Left renal cortex interstitium (tissue), 4 donors: ENCODE measurements at places on chromosomes 2 and 18.

DNA sequence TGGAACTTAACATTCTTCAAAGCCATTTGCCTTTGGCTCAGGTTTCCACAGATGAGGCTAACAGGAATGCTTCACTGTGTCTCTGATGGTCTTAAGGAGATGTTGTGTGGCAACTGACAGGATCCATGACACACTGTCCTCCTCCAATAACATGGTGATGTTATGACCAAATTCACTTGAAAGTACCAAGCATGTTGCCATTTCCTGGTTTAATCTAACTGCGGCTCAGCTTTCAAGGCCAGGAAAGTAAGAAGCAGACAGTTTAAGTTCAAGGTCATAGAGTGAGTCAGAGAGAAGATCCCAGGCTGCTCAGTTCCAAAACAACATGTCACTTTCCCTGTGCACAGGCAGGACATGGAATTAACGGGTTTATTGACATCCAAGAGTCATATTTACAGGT lies 513.6 kb downstream of the STK39 start:
- no peak for DNase-seq

DNA sequence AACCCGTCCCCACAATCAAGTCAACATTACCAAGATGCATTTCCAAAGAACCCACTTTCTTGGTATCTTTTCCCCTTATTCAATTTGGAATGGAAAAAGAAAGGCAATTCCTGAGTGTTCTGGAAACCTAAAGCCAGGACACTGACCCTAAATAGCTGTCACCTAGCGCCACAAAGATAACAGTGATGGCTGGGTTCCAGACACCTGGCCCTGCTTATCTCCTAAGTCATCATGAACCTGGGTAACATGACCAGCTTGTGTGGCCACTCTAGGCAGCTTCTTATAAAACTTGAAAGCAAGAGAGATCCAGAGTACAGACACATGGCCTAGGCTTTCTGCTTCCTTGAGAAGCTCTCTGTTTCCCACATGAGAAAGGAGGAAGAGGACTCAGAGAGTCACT lies 95.4 kb downstream of the BOD1L2 start:
- no peak for DNase-seq

- DNase-seq: no peak
Observed at GRCh38 chr2:159111346-159111927, 143.0 kb downstream of the TANC1 start.

DNA sequence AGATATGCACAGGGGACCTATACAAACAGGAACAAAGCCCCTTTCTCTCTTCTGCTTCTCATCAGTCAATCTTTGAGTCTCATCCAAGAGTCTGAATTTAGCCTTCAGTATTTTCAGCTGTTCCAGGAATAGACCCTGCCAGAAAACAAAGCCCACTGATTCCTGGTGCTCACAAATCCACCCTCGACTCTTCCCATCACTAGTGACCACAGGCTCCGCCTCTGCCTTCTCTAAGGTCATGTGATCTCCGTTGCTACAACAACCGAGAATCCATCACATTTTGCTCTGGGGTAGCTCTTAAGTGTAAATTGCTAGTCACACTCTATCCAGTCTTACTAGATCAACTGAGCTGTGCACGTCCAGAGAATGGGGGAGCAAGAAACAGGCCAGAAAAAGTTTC lies 46.4 kb upstream of the SPTBN1 start:
- DNase-seq: no peak
